ENCODE measurements at places on chromosomes 2 and 18.

- no peak for DNase-seq
These were observed 25.1 kb downstream of the POU3F3 start for GRCh38 chr2:104878863-104879512.

GRCh38 chr2:67642046-67642382 lies 244.9 kb downstream of the ETAA1 start:
- no peak for DNase-seq

DNA sequence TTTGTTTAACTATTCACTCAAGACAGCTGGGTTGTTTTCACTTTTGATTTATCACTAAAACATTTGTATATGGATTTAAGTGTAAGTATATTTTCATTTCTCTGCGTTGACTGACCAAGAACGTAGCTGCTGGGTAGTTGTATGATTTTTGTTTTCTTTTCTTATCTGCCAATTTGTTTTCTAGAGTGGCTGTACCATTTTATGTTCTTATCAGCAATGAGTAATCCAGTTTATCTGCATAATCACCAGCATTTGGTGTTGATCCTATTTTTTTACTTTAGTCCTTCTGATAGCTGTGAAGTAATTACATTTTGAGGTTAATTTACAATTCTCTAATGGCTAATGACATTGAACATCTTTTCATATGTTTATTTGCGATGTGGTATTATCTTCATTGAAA lies 1178.4 kb upstream of the TMEFF2 start:
- no peak for DNase-seq

- DNase-seq: peak; percentile 32
These were observed 915 bp downstream of the CUL3 start for GRCh38 chr2:224584111-224584784.

GRCh38 chr2:109355192-109355843 lies 226.3 kb downstream of the SH3RF3 start:
- DNase-seq: no peak

DNA sequence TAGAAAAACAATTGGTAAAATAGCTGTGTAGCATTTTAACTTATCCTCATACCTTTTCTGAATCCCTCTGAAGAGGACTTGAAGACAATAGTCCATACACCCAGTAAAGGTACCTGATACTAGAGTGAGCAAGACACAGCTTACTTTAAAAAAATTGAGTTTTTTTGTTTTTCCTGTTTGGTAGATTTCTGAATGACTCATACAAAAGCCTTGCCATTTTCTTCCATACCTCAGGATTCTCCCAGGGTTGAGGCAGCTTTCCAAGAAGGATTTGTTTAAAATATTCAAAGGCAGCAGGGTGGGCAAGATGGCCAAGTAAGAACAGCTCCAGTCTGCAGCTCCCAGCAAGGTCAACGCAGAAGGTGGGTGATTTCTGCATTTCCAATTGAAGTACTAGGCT lies 551.0 kb upstream of the LRATD1 start:
- DNase-seq: no peak

DNA sequence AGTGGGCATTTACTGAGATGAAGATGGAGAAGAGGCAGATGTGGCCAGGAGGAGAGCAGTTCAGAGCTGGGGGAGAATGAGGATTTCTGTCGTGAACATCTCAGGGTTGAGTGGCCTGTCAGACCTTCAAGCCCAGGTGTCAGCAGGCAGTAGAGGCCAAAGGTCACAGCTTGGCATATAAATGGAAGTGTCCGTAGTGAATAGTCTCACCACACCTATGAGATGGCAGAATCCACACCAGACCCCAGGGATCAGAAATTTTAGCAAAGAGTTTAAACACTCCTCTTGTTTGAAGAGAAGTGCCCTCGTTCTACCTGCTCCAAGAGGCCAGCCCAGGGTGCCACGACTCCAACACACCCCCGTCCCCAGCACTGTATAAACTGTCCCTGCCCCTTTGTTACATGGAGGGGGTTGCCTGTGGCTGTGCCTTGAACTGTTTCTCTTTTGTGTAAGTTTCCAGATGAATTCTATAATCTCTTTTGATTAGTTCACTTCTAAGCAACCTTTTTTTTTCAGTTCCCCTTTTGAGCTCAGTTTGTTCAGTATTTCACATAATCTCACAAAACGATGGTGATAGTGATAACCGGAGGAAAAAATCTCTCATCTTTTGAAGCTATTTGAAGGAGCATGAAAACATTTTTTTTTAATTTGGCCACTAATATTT lies 69.0 kb upstream of the TTC39C start:
- no peak for DNase-seq

- peak; percentile 78 for DNase-seq
These were observed 484 bp downstream of the ABCB6 start for GRCh38 chr2:219218217-219218731.

- DNase-seq: no peak
These were observed 37.7 kb upstream of the RNF103 start for GRCh38 chr2:86661333-86661732.

DNA sequence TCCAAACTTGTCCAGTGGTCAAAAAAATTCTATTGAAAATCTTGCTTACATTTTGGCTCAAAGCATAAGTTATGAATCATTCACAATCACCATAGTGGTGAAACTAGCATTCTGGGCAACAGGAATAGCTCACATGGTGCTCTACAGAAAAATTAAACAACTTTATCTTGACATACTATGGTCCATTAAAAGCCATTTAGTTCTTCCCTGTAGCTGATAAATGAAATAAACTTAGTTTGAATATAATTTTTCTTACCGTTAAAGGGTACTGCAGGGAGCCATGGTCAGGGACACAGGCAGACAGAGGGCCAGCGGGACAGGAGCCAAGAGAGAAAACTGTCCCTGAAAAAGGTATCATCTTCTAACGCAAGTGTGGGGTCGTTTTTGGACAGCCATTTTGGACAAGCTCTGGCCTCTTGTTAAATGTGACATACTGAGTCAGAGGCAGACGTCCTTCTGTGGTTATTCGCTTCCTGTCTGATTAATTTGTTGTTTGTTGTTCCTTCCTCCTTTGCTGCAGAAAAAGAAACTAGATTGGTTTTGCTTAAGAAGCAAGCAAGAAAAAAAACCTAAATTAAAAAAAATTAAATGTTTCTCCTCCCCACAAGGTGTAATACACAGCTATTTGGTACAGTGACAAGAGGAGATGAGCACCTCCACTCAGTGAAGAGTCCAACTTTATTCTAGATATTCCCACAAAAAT lies at the start of gene WIPF1:
Gene WIPF1 (minus strand): TSS at position 460 of the 703 bp plus-strand sequence. CDS start 12,231 bp downstream, outside the sequence.
- peak; percentile 66 for DNase-seq

- no peak for DNase-seq
These were observed 50.0 kb upstream of the IL1R1 start for GRCh38 chr2:102092535-102092934.

- DNase-seq: peak; percentile 72
These were observed 59.6 kb downstream of the CSRNP3 start for GRCh38 chr2:165529130-165529529.

DNA sequence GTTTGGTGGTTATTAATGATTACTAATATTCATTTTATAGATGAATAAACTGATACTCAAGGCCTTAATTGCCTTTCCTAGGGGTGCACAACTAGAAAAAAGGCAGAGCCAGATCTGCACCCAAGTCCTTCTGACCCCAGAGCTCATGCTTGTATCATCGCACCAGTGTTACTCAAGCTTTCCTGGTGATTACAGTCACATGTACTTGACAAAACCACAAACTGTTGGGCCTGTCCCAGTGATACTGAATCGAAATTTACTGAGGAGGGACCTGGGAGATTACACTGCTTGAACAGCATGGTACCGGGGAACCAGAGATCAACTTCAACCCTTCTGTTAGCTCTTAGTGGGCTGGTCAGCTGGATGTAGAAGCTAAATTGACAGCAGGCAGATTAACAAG lies 33.7 kb downstream of the FASTKD2 start:
- no peak for DNase-seq

DNA sequence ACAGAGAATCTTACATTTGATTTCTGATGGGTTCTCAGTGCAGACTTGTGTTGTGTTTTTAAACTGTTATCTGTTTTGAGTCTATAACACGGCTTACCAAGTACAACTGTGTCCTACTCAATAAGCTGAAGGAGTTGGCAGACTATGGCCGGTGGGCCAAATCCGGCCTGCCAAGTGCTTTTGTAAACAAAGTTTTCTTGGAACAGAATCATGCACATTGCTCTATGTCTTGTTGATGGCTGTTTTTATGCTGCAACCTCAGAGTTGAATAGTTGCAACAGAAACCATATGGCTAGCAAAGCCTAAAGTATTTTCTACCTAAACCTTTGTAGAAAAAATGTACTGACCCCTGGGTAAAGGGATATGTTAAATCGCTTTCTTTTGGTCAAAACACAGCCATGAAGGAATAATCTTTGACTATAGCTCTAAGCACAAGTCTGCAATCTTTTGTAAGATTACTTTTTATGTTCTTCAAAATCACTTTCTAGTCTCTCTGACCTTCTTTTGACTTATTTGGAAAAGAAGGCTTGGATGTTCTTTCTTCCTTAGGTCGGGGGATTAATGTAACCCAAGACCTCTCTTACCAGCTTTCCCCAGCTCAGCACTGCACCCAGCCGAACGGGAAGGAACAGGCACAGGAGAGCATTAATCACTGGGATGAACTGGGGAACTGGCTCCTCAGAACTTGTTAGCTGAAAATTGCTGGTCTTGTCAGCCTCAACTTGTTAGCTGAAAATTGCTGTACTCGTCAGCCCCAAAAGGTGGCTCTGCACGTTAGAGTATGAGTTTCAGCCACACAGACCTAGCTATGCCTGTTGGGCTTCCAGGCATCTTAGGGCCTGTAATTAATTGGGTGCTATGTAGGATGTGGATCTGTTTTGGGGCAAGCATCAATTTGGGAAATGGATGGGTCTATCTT lies 75.4 kb downstream of the CD8B2 start:
- DNase-seq: no peak

DNA sequence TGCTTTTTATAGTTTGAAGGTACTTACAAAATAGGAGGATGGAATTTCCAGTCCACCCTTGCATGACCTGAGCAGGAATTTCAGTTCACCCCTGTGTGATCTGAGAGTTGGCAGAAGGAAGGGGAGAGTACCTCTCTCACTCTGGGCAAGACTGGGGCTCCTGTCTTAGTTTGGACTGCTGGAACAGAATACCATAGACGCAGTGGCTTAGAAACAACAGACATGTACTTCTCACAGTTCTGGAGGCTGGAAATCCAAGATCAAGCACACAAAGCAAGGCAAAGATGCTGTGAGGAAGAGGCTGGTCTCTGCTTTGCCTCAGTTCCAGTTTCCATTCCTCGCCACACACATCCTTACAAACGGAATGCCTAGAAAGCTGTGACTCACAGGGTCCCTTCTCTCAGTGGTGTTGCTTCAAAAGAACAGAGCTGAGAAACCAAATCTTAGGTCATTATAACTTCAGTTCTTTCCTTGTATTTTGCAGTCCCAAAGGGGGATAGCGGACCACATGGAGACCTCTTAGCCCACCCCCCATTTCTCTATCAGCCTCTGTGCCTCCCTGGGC lies 108.8 kb upstream of the HAAO start:
- DNase-seq: no peak

DNA sequence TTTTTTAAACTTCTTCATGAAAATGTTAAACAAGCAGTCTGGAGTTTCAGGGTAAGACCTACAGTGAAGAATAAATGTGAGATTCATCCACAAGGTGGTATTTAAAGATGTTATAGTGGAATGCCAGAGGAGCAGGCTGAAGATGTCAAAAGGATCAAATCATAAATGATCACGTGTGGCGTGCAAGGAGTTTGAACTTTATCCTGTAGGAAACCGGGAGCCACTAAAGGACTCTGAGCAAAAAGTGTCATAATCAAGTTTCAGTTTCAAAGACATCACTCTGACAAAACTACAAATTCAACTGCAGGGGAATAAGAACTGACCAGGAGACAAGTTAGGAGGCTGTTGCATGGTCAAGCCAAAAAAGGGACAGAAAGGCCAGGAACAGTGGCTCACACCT lies 19.9 kb downstream of the NHEJ1 start:
- DNase-seq: no peak

DNA sequence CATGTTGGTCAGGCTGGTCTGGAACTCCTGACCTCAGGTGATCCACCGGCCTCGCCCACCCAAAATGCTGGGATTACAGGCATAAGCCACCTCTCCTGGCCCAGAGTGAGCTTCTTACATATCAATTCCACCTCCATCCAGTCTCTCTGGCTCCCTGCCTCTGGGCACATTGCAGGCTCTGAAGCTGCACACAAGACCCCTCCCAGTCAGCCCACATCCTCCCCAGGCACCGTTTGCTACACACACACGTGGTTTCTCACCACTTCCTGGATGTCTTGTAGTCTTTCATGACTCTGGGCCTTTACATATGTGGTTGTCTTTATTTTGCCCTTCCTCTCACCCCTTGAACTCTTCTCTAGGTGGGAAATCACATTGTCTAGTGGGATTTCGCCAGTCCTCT lies 64.0 kb upstream of the CABLES1 start:
- DNase-seq: peak; percentile 54

DNA sequence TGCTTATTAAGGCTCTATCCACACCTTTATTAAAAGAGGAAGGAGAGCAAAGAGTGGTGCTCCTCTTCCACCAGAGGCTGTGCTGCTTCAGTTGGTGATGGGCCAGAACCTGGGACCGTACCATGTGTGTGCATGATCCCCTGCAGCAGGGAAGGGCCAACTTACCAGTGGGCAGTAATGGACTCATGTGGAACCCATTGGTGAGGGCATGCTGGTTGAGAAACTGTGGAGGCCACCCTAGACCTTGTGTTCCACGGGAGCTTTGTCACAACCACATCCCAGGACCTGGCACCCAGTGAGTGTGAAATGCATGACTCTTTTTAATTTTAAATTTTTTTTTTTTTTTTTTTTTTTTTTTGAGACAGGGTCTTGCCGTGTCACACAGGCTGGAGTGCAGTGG lies 5.4 kb downstream of the UBE2F start:
- no peak for DNase-seq

DNA sequence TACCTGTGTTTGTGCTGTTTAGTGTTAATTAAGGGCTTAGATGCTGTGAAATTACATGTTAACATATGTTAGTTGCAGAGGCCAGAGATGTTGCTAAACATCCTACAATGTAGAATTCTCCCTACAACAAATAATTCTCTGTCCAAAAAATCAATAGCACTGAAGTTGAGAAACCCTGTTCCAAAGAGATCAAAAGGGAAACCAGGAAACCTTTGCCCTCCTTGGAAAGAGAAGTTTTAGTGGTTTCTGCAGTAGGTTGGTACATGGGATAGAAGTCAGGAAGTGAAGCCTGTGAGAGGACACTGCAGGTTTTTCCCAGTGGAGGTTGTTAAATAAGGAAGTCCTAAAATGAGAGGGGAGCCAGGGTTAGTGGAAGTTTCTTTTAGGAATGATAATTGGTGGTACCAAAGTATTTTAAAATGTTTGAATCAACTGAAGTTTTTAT lies 6.3 kb upstream of the RMDN2 start:
- no peak for DNase-seq
